ENCODE measurements at places on chromosomes 4 and X.

GRCh38 chr4:14452764-14453163 lies 549.5 kb upstream of the CPEB2 start:
- no peak for DNase-seq

DNA sequence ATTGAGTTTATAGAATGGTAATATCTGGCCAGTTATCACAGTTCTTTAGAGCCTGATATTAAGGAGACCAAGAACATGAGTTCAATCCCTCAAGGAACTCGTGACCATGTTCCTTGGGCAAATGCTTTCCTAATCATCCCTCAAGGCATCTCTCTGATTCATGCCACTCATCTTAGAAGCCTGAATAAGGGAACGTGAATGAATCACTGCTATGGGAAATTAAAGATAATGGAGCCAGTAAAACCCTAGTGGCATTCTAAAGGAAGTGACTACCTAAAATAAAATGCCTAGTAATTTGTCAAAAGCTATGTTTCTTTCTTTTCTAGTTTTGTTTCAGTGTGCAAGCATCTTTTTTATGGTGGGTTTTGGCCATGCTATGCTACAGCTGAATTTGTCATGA lies 1161.3 kb downstream of the C4orf33 start:
- no peak for DNase-seq

DNA sequence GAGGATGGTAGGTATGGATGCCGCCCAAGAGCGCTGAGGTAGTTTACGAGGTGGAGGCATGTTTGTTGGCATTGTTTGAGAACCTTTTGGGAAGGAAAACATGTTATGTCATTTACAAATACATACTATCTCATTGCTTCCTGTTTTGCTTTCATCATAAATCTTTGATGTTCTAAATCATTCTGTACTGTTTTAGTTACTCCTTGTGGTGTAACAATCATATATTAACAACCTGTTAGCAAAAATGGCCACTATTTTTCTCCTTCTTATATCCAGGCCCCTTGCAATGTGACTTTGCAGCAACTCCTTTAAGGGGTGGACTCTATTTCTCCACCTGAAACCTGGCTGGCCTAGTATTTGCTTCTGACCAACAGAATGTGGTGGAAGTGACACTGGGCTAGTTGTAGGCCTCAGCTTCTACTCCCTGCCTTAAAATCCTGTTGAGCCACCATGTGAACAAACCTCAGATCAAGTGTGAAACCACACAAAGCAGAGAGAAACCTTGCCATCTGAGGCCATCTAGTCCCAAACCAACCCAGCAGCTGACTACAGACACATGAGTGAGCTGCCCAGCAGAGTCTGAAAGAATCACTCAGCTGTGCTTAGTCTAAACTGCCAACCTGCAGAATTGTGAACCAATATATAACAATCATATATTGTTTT lies 15.8 kb upstream of the CXorf38 start:
- DNase-seq: no peak

GRCh38 chr4:175017751-175018150 lies 99.6 kb downstream of the ADAM29 start:
- no peak for DNase-seq

All from stimulated activated CD4-positive, alpha-beta T cell treated with anti-CD3 and anti-CD28 coated beads, Interleukin-2, amount 100 ng/mL, for 24 hours (primary cell).